ENCODE measurements at places on chromosomes 2 and 18.

DNA sequence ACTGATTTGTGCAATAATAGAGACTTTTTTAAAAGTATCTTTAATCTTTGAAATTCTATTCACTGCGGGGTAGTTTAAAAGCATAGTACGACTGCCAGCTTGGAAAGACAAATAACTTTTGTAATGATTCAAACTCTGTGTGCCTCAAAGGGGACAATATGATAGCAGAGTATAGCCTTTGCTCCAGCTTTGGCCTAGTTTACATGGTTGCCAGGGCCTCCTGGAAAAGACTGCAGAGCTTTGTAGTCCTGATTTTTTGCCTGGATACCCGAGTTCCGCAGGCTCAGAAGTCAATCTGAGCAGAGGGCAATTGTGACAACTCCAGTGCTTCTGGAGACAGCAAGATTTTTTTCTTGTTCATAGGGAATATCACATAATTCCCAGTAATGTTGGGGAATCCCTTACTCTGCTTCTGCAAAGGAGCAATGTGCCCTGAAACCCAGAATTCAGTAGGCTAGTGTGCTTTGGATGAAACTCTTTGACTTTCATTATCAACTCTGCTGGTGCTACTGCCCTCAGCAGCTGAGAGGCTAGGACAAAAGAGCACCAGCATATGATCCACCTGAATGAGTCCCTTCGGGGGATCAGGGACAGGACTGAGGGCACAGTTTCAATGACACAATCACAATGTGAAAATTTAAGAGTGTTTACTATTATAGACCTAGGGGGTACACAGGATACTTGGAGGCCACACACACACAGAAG, 768.1 kb downstream of the TMEM182 start:
- no peak for DNase-seq

GRCh38 chr2:56465491-56465890, 281.7 kb downstream of the CCDC85A start:
- no peak for DNase-seq

DNA sequence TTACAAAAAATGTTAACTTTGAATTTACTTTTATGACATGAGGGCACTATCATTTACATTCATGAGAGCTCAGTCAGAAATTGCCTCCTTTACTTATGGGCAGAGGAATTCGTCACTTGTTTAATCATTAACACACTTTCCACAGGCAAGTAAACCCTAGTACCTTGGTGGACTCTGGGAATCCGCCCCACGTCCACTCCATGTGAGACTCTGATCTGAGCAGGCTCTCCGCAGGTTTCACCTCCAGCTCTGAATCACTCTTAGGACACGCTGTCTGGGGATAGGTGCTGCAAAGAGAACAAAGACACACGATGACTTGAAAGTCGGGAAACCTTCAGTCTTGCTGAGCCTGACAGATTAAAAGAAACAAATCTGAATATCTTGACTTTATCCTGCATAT, 73.6 kb downstream of the LPIN2 start:
- DNase-seq = no peak

GRCh38 chr18:61679836-61680235, 213.0 kb downstream of the RNF152 start:
- no peak for DNase-seq

DNA sequence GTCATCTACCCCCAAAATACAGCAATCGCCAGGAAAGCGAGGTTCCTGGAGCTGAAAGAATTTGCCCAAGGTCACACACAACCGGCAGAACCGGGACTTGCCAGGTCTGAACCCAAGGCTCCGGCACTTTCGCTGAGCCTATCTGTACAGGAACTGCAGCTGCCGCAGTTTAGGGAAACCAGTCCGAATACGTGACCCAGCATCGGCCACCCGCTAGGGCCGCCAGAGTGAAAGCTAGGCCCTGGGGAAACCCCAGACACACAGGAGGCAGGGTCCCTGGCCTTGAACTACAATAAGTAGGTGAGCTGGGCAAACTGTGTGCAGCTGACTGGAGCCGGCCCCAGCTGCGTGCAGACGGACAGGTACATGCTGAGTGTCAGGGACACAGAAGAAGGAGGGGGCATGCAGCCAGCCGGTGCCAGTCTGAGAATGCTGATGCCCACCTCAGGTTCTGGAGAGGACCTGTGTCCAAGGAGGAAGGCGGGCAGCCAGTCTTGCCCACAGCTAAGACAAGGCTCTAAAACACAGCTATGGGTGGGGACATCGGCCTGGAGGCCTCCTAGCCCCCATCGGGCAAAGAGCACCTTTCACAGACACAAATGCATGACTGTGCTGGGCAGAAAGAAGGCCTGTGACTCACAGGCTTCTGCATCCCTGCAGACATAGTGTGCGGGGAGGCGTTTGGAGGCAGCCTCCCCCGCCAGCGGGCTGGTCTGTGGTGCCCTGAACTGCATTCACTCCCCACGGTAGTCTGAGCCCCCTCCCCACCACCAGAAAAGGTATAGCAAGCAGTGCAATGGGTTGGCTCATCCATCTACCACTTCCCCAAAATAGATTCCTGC, 107.4 kb upstream of the ID2 start:
- DNase-seq = no peak

DNA sequence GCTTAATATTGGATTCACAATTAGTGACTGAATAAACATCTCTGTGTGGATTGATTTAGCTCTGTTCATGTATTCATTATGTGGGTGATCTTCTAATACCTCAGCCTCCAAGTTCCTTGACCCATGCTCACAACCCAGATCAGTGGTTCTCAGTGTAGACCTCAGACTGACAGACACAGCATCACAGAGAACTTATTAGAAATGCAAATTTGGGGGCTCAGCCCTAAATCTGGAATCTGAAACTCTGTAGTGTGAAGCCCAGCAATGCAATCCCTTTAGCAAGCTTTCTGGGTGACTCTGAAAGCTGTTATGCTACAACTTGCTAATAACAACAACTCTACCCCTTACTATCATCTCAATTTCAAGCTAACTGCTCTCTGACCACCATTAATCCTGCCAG, 273.1 kb upstream of the FANCL start:
- no peak for DNase-seq

GRCh38 chr2:58428096-58429013, 187.2 kb upstream of the FANCL start:
- no peak for DNase-seq

- no peak for DNase-seq
Observed at GRCh38 chr2:11559066-11559785, 25.4 kb downstream of the GREB1 start.

DNA sequence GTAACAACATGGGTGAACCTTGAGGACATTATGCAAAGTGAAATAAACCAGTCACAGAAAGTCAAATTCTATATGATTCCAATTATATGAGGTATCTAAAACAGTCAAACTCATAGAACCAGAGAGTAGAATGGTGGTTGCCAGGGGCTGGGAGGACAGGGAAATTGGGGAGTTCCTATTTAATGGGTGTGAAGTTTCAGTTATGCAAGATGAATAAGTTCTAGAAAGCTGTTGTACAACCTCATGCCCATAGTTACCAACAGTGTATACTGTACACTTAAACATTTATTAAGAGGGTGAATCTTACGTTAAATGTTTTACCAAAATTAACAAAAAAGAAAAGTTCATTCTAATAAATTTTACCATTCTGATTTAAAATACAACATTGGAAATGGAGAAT, 92.7 kb upstream of the WDSUB1 start:
- no peak for DNase-seq

DNA sequence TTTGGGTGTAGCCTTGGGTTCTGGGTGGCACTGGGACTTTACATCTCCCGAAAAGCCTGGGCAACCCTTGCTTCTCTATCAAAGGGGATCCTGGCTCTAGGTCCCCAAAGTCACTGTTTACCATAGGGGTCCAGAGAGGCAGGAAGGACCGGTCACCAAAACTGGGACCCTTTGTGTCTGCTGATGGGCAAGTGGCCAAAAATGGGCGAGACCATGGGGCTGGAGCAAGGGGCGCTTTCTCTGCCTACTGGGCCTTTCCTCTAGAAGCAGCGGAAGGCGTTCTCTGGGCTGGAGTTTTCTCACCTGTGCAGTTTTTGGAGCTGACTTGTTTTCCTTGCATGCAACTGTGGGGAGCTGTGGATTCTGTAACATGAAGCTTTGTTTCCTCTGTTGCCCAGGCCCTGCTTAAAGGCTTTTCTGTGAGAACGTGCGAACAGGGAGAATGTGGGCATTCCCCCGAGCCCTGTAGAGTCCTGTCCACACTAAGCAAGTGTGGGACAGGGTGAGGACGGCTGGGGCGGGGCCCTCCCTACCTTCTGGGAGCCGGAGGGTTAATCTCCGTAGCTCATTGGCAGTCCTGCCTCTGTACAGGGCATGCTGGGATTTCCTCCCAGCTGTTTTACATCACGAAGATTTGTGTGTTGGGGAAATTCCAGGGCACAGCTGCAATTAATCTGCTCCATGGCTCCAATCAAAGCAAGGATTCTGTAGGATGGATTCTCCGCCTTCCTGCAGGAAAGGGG, 50.2 kb downstream of the TGOLN2 start:
- DNase-seq = no peak

DNA sequence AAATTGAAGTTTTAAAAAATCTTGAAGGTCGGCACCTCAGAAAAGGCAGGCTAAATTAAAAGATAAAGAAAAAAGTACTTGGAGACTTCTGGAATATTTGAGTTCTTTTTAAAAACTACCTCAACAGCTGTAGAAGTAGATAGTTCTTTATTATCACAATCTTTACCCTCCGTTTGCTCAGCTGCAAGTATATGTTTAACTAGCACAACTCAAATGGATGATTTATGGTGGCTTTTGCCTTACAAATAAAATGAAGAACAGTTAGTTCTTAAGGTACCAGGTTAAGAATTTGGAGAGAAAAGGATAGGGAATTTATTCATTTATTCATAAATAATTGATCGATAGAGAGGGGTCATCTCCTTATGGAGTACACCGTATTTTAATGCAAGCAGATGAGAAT, 237.6 kb upstream of the FOSL2 start:
- DNase-seq = no peak

- no peak for DNase-seq
Observed at GRCh38 chr2:133718688-133719201, 150.5 kb upstream of the NCKAP5 start.

- no peak for DNase-seq
Observed at GRCh38 chr18:28287146-28287545, 110.2 kb upstream of the CDH2 start.

GRCh38 chr2:234694244-234695013, 197.5 kb upstream of the ARL4C start:
- DNase-seq = no peak

GRCh38 chr2:201996006-201996405, 37.6 kb upstream of the FZD7 start:
- DNase-seq = no peak

DNA sequence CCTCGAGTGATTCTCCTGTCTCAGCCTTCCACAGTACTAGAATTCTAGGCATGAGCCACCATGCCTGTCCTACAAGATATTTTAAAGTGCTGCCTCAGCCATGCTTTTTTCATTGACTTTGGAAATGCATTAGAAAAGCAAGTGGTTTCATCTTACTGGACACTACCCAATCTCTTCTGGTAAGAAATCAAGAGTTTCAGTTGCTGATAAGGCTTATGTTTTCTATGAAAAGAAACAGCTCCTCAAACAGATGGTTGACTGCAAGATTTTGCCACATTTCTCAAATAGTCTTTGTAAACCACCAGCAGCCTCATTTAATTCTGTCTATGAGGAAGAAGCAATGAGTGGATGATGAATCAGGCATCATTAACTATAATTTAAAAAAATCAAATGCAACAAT, 264.5 kb upstream of the LRP1B start:
- no peak for DNase-seq

- DNase-seq = no peak
Observed at GRCh38 chr2:154698721-154699574, 453 bp downstream of the KCNJ3 start.

DNA sequence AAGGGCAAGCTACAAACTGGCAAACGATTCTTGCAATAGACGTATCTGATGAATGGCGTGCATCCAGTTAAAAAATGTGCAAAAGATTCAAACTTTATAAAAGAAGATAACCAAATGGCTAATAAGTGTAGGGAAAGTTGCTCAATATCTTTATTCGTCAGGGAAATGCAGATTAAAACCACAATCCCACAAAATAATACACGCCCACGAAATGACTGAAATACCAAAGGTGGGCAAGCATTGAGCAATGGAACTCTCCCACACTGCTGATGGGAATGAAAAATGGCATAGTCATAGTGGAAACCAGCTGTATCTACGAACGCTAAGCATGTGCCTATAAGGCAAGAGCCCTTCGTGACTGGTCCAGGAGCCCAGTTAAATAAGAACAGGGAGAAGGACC, 168.6 kb upstream of the SIX2 start:
- no peak for DNase-seq

- no peak for DNase-seq
Observed at GRCh38 chr2:128563348-128563687, 244.7 kb upstream of the HS6ST1 start.

- no peak for DNase-seq
Observed at GRCh38 chr18:49335677-49336076, 124.8 kb downstream of the DYM start.

DNA sequence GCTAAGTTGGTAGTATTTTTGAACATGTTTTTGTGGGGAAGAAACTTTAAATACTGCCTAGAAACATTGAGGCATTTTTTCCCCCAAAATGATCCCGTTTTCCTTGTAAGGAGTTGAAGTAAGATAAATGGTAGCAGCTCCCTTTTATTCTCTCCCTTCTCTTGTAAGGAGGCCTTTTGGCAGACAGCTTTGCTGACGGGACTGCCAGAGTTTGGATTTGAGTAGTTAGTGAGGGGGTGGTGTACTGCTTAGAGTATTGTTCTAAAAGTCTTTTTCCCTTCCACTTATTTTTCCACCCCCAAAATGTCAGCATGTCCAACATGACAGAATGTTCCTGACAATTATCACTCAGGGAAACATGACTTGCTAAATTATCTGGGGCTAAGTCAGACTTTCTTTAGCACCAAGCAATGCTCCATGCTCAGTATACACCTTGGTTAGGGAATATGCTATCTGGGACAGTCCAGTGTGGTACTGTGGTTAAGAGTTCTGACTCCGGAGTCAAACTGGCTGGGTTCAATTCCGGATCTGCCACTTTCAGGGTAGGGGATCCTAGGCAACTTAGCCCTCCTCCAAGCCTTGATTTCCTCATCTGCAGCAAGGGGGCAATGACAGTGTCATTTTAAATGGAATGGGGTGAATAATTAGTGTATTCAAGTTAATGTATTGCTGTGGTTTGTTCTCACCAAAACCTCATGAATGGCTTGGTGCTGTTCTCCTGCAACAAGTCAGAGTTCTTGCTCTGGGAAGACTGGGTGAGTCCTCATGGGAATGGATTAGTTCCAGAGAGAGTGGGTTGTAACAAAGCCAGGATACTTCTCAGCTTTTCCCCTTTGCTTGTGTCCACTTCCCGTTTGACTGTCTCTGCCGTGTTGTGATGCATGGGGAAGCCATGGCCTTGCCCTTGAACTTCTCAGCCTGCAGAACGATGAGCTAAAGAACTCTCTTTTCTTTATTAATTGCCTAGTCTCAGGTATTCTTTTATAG, 116.2 kb downstream of the TANC1 start:
- DNase-seq = no peak

GRCh38 chr2:30971231-30972025, 164.2 kb upstream of the CAPN13 start:
- DNase-seq = no peak

DNA sequence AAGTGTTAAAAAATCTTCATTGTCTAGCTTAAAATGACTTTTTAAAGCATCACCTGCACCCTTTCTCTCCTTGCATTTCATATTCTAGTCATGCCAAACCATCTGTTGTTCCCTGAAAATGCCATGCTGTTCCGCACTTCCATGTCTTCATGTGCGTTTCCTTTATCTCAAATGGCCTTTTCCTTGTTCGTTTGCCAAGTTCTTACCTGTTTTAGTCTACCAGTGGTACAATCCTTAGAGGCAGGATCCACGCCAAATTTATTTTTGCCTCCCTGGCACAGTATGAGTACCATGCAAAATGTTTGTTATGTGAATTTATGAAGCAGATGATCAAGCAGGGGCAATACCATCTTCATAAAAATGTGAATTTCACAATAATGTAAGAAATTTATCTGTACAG, 37.0 kb downstream of the TMEFF2 start:
- no peak for DNase-seq
